ENCODE measurements at places on chromosomes 11 and 22.
A peak's percentile ranks its signal among the peaks of the same experiment; 100 is the strongest.

DNA sequence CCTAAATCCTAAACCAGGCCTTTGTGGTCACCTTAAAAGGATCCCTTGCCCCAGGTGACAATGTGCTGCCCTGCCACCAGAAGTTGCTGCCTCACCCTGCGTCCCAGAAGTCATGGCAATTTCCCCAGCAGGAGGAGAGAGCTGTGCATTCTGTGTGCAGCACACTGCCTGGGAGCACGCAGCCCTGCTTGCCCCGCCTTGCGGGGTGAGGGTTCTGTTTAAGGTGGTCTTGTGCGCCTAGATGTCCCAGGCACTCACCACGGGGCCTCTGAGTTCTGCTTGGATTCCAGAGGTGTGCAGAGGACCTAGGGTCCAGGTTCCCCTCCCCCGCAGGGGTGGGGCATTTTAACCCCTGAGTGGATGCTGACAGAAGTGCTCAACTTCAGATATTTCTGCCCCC lies 95.0 kb downstream of the GRAMD1B start:
- no peak for DNase-seq

GRCh38 chr22:36454916-36455570 lies 26.4 kb downstream of the TXN2 start:
- DNase-seq = peak; percentile 36

DNA sequence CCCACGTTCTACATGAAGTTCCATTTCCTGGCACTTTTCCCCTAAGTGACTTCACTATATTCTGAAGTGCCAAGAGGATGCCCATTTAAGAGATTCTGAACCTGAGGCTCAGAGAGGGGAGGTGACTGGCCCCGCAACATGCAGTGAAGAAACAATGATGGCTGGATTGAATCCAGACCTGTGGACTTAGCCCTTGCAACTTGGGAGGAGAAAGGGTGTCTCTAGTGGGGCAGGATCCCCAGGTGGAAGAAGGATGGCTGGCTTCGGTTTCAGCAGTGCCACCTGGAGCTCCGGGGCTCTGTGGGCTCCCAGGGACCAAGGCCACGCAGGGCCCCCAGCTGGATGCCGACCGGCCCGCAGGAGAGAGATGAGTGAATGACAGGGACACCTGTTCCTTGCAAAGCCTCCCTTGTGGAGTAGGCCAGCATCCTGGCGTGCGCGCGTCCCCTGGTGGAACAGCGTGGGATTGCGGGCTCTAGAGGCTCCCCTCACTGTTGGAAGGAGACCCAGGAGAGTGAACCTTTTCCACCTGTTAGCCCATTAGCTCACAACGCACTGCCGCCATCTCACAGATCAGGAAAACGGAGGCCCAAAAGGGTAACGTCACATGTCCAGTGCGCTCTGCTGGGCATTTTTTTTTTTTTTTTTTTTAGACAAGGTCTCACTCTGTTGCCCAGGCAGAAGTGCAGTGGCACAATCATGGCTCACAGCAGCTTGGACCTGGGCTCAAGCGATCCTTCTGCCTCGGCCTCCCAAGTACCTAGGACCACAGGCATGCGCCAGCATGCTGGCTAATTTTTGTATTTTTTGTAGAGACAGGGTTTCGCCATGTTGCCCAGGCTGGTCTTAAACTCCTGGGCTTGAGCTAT lies 104.7 kb downstream of the KIAA1671 start:
- no peak for DNase-seq

DNA sequence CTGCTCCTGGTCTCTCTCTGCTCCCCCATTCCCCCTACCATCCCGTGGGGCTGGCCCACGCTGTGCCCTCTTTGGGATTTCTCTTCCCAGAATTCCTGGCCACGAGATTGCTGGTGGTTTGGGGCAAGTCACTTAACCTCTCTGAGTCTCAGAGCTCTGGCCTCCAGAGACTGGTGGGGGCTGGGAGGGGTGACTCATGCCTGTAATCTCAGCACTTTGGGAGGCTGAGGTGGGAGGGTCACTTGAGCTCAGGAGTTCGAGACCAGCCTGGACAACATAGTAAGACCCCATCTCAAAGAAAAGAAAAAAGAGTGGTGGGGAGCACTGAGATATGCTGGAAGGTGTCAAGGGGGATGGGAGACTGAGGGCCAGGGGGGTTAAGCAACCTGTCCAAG lies 18.3 kb downstream of the OTUB1 start:
- no peak for DNase-seq

DNA sequence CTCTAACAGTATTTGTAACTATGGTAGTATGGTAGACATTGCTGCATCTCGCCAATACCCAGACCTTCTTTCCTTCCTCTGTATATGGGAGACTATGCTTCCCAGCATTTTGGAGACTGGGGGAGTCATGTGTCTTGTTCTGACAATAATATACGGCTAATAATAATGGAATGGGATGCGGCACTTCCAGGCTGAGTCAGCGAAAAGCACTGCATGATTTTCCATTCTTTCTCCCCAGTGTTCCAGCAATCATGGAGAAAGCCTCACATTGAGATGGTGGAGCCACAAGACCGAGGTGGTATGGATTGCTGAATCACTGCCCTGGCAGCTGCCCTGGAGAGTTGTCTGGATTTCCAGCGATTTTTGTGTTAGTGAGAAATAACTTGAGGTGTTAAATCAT lies 77.1 kb upstream of the FIBIN start:
- DNase-seq = no peak

DNA sequence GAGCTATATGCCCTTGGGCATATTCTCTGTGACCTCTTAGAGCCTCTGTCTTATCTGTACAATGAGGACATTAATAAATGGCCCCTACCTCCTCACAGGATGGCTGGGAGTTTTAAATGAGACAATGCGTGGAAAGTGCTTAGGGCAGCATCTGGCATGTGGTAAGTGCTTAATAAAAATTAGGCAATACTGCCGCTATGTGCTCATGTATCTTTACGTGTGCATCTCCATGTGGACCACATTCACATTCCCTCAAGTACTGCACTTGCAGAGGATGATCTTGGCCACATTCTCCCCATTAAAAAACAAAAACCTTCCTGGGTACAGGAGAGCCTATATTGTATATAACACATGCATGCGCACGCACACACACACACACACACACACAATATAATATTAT lies 19.1 kb upstream of the BSX start:
- DNase-seq = no peak

GRCh38 chr22:25452116-25452700 lies 112.3 kb upstream of the GRK3 start:
- no peak for DNase-seq

DNA sequence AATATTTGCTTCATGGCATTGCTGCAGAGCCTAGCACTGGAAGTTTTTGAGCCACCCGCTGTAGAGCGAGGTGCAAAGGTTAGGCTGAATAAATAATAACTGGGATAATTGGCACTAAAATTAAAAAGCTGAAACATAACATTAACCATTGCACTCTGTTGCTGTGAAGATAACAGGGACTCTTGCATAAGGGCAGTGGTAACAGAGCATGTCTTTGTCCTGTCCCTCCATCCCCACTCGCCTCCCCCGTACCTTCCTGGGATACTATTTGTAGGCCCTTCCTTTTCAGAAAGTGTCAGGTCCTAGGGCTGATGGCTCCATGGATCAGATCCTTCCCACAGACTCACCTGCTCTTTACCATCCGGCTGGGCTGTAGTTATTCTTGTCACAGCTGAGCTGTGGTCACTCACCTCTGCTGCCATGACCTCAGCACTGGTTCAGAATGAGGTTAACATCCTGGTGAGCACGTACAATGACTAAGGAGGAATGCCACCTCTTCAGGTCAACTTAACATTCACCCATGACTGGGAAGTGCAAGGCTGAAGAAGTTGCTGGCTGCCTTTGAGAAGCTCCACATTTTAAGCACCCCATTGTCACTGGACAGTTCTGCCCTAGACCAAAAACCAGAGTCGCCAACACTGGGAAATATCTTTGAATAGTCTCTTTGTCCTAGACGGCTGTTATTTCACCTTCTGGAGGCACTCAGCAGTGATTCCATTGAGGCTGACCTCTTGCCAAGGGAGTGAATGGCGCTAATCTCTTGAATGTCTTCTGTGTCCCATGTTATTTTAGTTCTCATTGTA lies 103.2 kb upstream of the KIRREL3 start:
- DNase-seq = no peak

- no peak for DNase-seq
Observed at GRCh38 chr22:49307481-49307830, 520.2 kb downstream of the BRD1 start.

- DNase-seq = no peak
Observed at GRCh38 chr11:68042219-68043028, 3.6 kb downstream of the TCIRG1 start.

GRCh38 chr22:30968015-30968923 lies at the start of gene MORC2:
TSS of gene MORC2 (minus strand) at chr22:30968774. CDS start at chr22:30967889, 885 bp downstream.
- peak; percentile 1 for DNase-seq

Measured in skeletal muscle cell (primary cell).